ENCODE measurements at places on chromosomes 12 and 14. TPM values are rescaled to one million over a fixed set of nuclear protein-coding genes. Genes with fewer than 3 reads are reported as not detected.

The HEBP1 gene
- 69.9 TPM for total RNA-seq

DNA sequence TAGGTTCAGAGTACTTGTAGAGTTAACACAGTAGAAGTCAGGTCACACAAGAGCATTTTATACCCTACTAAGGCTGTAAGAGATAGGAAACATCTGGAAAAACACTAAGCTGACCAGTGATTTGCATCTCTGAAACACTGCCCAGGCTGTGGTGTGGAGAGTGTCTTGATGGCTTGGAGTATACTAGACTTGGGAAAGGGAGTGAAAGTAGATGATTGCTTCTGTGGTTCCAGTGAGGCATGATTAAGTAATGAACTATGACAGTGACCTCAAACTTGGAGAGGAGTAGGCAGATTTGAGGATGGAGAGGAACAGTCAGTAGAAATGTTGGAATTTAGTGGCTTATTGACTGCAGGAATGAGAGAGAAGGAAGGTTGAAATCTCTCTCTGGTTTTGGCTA lies 201.2 kb downstream of the FLRT2 start:
- no peak for DNase-seq

- DNase-seq = no peak
These were observed 130.3 kb upstream of the FUT8 start for GRCh38 chr14:65281991-65282895.

GRCh38 chr14:84458881-84459280 lies 1071.1 kb upstream of the FLRT2 start:
- no peak for DNase-seq

DNA sequence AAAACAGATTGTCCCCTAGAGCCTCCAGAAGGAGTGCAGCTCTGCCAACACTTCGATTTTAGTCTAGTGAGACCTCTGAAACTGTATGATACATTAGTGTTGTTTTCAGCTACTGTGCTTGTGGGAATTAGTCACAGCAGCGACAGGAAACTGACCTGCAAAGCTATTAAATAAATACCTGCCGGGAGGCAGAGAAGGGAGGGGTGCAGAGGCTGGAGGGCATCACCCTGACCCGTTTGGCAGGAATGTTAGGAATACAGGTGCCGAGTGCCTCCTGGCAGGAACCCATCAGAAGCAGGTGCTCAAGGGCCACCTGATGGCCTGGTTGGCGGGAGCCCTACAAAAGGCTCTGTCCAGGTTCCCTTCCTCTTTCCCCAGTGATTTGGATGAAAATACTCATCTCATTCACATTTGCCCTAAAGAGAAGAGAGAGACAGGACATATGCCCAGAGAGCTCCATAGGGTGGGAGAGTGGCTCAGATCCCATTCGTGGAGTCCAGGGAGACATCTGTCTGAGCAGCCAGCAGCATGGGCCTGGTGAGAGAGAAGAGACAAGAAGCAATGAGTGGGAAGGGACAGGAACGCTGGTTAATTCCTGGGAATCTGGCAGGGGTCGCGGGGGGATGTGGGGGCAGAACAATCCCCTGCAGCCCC lies 44.6 kb downstream of the C14orf132 start:
- DNase-seq = no peak

DNA sequence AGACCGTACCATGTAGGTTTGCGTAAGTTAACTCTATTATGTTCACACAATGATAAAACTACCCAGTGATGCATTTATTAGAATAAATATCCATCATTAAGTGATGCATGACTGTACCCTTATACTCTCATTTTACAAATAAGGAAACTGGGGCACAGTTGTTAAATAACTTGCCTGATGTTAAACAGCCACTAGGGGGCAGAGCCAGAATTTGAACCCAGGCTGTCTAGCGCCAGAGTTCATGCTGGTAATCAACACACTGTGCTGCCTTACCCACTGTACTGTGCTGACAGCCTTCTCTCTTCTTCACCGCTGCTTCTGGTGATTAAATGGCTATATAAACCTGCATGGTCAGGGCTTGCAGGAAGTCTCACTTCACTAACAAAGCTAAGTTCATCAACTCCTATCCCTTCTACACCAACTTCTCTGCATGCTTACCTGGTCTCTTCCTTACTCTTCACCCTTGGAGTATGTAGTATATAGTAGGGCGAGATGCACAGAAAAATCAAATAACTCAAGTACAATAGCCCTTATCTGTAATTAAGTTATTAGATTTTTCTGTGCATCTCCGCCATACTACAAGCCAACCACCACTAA lies 43.6 kb upstream of the APPL2 start:
- DNase-seq = no peak

DNA sequence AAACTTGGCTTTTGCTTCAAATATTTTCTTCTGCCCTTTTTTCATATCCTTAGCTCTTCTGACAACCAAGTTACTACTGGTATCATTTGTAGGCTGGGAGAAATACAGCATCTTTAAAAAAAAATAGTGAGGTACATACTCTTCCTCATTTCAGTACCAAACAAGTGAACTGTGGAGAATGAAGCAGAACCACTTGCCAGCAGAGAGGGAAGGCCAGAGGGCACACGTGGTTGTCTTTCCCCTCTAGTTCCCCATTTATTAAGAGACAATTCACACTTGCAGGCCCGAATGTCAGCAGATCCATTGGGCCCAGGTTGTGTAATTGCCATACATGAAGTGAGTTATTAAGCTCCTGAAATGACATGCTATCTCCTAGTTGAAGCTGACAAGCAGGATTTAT lies 3.2 kb downstream of the SUSD6 start:
- no peak for DNase-seq

DNA sequence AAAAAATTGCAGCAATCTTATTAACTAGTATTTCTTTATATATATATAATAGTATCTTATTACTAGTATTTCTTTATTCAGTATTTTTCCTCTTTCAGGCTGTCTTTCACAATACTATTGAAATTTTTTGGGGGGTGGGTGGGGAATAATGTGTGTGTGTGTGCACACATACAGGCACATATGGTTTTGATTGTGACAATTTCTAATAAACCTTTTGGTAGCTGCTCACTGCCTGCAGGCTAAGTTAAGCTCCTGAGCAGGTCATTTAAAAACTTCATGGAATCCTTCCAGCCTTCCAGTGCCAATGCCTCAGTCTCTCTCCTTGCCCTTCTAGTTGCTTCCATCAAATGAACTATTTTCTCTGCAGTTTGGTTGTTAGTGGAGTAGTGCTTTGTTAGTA lies 490.1 kb downstream of the PCNX1 start:
- DNase-seq = no peak

- DNase-seq = no peak
These were observed 108.5 kb upstream of the SOX5 start for GRCh38 chr12:24057920-24058476.

DNA sequence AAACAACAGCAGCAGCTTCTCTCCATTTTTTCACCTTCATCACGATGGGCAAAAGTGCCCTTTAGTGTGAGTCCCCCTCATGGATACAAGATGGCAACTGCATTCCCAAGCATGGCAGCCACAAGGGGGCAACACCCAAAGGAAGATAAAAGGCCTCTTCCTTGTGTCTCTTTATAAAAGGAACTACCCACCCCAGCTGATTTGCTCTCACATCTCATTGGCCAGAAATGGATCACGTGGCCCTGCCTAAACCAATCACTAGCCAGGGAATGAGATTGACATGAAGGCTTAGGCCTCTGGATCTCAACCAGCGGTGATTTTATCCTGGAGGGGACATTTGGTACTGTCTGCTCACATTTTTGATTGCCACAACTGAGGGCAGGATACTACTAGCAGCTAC lies 21.9 kb upstream of the IFT81 start:
- no peak for DNase-seq

DNA sequence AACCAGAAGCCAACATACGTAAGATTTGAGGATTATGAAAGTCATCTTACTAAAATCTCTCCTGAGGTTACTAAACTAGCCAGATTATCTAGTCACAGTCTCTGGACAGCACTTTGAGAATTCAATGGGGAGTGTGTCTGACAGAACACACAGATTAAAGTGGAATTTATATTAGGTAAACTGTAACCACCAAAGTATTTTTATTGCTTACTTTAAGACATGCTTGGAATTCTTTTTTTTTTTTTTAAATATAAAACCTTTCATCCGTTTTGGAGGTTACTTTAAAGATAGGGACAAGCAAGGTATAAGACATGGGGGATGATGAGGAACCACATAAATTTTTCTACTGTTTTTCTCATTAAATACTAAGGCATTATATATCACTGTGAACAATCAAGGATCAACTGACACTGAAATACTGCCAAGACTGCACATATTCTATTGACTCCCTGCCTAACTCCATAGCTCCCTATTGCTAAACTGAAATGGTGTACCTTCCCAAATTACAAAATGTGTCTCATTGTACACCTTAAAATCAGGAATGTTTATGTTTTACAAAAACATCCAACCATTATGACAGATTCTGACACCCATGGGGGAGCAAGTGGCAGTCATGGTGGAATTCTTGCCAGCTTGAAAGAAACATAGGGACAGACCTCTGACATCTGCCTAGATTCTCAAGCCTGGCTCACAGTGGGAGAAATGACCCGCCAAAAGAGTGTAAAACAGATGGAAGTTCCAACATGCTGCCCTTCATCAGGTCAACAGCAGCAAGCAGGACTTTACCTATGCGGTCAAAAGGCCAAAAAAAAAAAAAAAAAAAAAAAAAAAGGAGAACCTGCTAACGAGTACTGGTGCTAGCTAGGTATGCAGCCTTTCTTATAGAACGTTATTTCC lies 239.3 kb downstream of the MED13L start:
- DNase-seq = no peak

The DTX1 gene
- total RNA-seq = 4.7 TPM
